Body of pancreas (tissue), 4 donors: ENCODE measurements at places on chromosomes 12 and 14.
A peak's percentile ranks its signal among the peaks of the same experiment; 100 is the strongest.

GRCh38 chr12:63802012-63802608, 22.4 kb downstream of the RXYLT1 start:
- no peak for DNase-seq

DNA sequence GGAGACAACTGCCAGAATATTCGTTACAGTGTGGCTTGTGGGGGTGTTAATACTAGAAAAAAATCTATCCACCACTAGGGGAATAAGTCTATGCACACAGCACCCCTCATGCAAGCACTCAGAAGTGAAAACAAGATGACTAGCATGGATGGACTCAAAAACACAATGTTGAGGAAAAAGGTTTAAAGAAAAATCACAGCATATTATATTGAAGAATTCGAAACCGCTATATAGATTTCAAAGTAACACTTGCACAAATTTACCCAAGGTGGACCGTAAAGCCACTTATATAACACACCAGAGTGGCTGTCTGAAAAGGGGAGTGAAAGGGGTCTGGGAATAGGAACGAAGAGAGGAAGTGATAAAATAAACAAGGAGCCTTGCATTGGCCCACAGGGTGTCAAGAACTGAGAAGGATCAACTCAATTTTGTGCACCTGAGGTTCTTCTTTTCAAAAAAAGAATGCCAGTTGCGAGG, 544 bp downstream of the ABCD4 start:
- no peak for DNase-seq

DNA sequence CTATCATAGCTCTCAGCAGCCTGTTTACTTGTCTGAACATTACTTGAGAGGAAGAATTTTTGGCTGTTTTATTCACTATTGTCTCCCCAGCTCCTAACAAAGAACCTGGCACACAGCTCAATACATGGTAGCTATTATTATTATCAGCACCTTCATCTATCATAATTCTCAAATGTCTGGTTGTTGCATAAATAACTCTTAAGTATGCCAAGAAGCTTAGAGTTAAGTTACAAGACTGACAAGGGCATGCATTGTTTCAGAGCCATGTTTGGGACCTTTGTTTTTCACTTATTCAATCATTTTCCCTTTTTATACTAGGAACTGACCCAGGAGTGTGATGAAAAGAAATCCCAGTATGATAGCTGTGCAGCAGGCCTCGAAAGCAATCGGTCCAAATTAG, 77.5 kb upstream of the ATP2A2 start:
- no peak for DNase-seq

DNA sequence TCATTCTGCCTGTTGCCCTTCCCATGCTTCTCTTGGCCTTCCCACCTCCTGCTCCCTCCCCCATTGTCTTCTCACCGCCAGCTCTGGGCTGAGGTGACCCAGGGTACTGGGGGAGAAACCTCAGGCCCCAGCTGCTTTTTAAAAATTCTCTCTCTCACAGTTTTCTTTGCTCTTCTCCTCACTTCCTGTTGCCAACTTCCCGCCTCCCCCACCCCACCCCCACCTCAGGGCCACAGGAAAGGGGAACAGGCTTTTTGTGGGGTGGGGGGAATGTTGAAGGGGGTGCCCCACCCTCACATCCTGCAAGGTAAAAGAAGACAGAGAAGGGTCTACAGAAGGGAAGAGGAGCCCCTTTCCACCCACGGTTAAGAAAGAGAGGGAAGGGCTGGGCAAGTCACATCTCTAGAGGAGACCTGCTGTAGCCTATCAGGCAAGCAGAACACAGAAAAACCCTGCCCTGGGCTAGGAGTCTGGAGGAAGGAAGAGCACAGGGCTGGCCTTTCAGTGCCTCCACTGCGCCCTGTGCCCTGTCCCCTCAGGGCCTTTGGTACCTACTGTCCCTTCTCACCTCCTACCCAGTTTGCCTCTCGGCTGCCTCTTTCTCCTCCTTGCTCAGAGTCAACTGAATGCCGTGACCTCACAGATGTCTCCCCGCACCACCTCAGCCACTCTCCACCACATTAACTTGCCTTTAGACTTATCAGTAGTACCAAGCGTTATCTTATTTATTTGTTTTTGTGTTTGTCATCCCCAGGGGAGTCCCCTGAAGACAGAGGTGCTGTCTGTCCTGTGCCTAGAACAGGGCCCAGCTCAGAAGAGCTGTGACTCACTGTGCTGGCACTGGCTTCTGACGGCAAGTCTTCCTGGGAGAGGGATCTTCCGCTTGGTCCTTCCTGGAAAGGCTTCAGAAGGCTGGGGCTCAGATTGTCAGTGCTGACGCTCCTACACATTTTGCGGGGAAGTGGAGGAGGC, 1.7 kb downstream of the ARHGAP9 start:
- DNase-seq = no peak

GRCh38 chr12:110680032-110680431, 8.9 kb downstream of the HVCN1 start:
- DNase-seq = no peak

GRCh38 chr12:67754933-67755697, 106.6 kb downstream of the DYRK2 start:
- peak; percentile 57 for DNase-seq

GRCh38 chr12:42473561-42473960, 116.0 kb downstream of the PRICKLE1 start:
- no peak for DNase-seq

DNA sequence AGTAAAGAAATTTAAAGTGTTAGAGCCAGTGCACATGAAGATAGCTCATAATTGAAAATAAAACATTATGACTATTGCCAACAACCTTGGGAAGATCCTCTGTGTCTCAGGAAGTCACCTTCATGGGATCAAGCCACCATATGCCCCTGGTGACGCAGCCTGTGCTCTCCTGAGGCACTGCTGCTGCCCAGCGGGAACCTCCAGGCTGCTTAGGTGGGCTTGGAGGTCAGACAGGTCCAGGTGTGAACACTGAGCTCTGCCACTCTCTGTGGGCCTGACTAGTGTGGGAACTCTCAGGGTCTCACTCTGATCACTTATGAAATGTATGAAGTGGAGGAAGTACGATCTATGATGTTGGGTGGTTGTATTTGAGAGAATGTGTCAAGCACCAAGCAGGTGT, 16.7 kb downstream of the SLC35E3 start:
- no peak for DNase-seq

- no peak for DNase-seq
Measured at GRCh38 chr14:26216786-26217185, 381.0 kb downstream of the NOVA1 start.

- DNase-seq = peak; percentile 82
Measured at GRCh38 chr12:42213954-42214426, 24.1 kb downstream of the YAF2 start.

- no peak for DNase-seq
Measured at GRCh38 chr12:59383079-59383822, 212.6 kb upstream of the SLC16A7 start.

DNA sequence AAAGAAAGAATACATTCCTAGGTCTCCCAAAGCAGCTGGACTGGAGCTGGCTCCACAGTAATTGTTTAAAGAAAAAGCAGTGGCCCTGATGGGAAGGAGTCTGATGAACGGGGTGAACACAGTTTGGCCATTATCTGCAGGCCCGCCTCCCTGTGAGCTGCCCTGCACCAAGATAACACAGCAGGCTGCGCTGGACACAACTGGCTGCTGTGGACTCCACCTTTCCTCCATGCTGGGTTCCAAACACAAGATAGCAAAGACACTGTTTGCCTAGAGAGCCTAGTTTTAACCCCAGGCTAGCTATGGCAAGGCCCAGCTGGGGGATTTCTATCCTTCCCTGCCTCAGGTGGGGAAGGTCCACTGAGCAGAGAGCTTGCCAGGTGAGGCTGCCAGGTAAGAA, 34.6 kb downstream of the ZFP36L1 start:
- DNase-seq = no peak

GRCh38 chr14:74507085-74507484, 13.5 kb downstream of the ISCA2 start:
- no peak for DNase-seq

DNA sequence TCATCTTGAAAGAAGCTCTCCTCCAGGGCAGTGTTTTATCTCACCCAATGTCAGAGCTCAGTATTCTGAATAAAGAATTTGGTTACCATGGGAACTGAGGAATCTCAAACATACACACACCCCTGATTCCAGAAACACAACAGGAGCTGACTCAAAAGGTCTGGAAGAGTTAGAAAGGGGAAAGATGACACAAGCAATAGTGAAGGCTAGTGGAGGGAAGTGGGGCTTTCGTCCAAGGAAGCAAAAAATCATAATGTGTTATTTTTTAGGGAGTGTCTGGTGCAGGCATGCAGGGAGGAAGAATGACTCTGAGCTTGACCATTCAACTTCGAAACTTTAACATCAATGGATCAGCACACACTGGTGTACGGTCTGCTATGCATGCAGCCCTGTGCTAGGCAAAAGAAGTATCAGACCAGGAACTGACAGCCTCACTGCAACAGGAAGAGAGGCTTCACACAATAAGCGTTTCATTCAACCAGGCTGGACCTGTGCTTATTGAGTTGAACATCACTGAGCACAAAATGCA, 20.3 kb downstream of the HEBP1 start:
- DNase-seq = no peak

DNA sequence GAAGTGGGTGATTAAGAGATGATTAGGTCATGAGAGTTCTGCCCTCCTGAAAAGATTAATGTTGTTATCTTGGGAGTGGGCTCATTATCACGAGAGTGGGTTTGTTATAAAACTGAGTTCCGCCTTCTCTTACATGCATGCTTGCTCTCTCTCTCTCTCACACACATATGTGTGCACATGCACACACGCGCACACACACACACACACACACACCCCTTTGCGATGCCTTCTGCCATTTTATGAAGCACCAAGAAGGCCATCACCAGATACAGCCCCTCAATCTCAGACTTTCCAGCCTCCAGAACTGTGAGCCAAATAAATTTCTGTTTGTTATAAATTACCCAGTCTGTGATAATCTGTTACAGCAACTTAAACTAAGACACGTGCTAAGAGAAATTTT, 5.7 kb upstream of the SLC41A2 start:
- DNase-seq = no peak

DNA sequence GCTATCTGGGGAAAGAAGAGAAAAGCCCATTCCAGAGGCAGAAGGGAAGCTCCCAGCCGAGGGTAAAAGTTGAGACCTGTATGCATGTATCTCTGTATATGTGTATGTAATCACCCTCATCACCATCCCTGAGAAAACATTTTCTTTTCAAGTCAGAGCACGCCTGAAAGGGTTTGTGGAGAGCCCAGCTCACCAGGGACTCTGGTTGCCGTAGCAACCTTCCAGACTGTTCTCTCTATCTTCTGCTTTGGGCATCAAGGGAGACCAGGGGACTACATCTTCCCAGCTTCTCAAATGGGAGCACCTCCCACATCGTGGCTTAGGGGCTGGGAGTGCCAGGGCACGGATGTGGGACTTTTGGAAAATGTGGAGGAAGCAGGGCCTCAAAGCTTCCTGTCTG, 93.5 kb downstream of the GALNT8 start:
- no peak for DNase-seq

- no peak for DNase-seq
Measured at GRCh38 chr12:15634010-15634683, 155.0 kb downstream of the EPS8 start.

- DNase-seq = peak; percentile 52
Measured at GRCh38 chr14:77458249-77458950, 507 bp downstream of the AHSA1 start.

GRCh38 chr12:56728139-56728861, 3.2 kb upstream of the NACA start:
- DNase-seq = no peak

- DNase-seq = no peak
Measured at GRCh38 chr12:1488908-1489381, 105.4 kb downstream of the FBXL14 start.

GRCh38 chr14:99125616-99126431, 146.2 kb downstream of the BCL11B start:
- no peak for DNase-seq

- DNase-seq = no peak
Measured at GRCh38 chr12:45575823-45576475, 153.6 kb upstream of the ARID2 start.

GRCh38 chr14:60204843-60205774, 39.9 kb upstream of the DHRS7 start:
- no peak for DNase-seq

GRCh38 chr14:23284654-23285529, 1.0 kb downstream of the HOMEZ start:
- DNase-seq = no peak

- DNase-seq = peak; percentile 48
Measured at GRCh38 chr12:19710811-19711793, 271.8 kb downstream of the AEBP2 start.

DNA sequence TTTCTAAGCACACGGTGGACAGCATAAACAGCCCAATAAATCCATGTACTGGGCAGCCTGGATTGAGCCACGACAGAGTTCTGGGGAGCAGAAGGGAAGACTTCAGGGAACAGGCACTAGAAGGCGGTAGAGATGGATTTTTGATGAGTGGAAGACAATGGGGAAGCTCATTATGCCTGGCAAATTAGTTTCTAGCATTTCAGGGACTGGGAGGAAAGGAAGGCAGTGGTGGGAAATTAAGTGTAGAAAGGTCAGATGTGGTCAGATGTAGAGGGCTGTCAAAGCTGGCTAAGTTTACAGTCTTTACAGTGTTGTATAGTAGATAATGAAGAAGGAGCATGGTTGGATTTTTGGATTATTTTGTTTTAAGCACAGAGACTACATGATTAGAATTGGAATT, 9.2 kb downstream of the EGLN3 start:
- DNase-seq = no peak

GRCh38 chr14:104145826-104146601, 7.6 kb downstream of the KIF26A start:
- DNase-seq = peak; percentile 18

DNA sequence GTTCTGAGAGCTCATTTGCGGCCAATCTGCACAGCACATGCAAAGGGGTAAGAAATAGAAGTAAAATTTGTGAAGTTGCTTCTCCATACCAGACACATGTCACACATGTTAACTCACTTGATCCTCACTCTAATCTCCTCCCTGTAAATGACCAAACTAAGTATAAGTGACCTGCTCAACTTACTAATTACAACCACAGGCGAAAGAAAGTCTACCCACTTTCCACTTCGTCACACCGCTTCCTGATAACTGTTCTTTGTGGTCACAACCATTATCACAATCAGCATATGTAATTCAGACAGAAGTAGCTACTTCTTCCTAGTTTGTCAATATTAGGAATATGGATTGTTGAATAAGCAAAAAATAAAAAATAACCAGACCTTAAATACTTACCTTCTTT, 293.7 kb upstream of the CLEC14A start:
- no peak for DNase-seq

- no peak for DNase-seq
Measured at GRCh38 chr12:117356048-117356447, 5.4 kb downstream of the NOS1 start.

DNA sequence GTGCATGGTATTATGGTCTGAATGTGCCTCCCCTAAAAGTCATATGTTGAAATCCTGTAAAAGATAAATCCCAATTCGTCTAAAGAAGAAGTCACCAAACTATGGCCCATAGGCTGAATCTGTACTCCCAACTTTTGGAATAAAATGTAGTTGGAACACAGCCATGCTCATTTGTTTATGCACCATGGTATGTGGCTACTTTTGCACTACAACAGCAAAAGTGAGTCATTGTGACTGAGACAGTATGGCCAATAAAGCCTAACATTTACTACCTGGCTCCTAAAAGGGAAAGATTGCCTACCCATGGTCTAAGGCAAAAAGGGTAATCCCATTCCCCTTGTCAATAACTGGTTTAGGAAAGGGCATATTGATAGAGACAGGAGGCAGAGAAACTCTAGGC, 101.8 kb downstream of the LRIG3 start:
- no peak for DNase-seq

GRCh38 chr14:101564819-101565698, 3.8 kb downstream of the DIO3 start:
- DNase-seq = no peak
